ENCODE measurements at places on chromosomes 13 and 19.

- DNase-seq: no peak
These were observed 49.2 kb upstream of the TRPC4 start for GRCh38 chr13:37918751-37919150.

DNA sequence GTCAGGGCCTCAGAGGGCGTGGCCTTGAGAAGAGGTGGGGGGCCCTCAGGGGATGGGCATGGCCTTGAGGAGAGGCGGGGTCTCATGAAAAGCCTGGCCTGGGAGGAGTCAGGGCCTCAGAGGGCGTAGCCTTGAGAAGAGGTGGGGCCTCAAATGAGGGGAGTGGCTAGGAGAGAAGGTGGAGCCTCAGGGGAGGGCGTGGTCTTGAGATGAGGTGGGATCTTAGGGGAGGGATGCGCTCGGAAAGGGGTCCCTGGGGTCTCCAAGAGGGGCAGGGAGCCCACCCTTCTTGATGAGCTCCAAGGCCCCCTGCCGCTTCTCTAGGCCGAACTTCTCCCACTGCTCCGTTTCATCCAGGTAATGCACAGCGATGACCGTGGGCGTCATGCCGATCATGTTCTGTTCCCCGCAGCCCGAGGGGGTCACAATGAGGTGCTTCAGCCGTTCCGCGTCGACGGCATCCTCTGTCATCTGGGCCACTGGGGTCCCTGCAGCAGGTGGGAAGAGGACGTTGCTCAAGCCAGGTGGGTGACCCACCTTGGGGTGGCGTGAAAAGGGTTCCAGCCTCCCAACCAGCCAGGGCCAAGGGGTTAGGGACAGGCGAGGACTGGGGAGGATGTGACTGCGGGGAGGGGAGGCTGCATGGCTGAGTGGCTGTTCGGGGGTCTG lies 24.3 kb upstream of the TNFSF14 start:
- DNase-seq: no peak

- no peak for DNase-seq
These were observed 997.1 kb downstream of the EFNB2 start for GRCh38 chr13:105538346-105538745.

- peak; percentile 87 for DNase-seq
These were observed 604.4 kb upstream of the SPRY2 start for GRCh38 chr13:80945328-80945727.

GRCh38 chr13:28754698-28755545 lies 36.2 kb upstream of the SLC46A3 start:
- DNase-seq: no peak

DNA sequence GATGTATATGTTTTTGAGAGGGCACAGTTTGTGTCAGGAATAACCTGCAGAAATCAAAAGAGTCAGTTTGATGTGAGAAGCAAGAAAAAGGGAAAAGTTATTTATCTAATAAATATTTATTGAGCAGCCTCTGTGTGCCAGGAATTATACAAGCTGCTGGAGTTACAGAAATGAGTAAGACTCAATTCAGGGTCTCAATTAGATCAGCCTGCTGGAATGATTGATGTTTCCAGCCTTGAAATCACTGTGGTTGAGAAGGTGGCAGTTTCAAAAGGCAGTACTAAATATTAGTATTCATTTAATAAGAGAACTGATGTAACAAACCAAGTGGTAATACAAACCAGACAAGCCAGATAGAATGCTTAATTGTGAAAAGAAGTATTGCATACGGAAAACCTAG lies 782.4 kb upstream of the GPC6 start:
- no peak for DNase-seq

DNA sequence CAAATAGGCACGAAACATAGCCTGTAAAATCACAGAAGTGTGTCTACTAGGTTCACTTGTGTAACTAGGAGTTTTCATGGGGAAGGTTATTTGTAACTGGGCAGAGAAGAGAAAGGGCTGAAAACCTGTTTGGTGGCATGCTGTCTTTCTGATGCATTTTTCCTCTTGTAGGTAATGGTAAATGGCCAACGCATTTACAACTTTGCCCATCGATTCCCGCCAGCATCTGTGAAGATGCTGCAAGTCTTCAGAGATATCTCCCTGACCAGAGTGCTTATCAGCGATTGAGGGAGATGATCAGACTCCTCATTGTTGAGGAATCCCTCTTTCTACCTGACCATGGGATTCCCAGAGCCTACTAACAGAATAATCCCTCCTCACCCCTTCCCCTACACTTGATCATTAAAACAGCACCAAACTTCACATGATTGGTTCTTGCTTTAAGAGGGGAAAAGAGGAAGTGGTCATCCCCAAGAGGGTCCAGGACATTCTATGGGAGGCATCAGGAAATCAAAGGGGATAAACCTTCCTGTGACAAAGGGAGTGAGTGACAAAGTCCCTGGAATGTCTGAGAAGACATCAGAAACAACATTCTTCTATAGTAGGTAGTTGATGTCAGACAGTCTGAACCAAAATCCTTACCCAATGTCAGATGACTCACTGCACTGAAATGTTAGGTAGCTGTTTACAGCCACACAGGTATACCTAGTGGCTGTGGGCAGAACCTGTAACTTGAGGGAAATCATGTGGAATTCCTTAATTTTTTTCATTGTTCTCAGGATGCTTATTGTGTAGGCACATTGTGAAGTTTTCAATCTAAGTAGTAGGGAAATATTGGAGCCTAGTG lies 5.0 kb downstream of the LGALS14 start:
- no peak for DNase-seq

- peak; percentile 77 for DNase-seq
These were observed 64.9 kb downstream of the GADD45B start for GRCh38 chr19:2540646-2541454.

DNA sequence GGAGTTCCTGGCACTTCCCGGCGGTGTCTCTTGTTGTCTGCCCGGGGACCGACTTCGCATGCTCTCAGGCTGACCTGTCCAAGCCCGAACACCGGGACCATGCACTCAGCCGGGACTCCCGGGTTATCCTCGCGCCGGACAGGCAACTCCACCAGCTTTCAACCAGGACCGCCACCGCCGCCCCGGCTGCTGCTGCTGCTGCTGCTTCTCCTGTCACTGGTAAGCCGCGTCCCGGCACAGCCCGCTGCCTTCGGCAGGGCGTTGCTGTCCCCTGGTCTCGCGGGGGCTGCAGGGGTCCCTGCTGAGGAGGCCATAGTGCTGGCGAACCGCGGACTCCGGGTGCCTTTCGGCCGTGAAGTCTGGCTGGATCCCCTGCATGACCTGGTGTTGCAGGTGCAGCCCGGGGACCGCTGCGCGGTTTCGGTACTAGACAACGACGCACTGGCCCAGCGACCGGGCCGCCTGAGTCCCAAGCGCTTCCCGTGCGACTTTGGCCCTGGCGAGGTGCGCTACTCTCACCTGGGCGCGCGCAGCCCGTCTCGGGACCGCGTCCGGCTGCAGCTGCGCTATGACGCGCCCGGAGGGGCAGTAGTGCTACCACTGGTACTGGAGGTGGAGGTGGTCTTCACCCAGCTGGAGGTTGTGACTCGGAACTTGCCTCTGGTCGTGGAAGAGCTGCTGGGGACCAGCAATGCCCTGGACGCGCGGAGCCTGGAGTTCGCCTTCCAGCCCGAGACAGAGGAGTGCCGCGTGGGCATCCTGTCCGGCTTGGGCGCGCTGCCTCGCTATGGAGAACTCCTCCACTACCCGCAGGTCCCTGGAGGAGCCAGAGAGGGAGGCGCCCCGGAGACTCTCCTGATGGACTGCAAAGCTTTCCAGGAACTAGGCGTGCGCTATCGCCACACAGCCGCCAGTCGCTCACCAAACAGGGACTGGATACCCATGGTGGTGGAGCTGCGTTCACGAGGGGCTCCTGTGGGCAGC lies 661 bp downstream of the FREM2 start:
- DNase-seq: no peak

- no peak for DNase-seq
These were observed 5.5 kb downstream of the EPN1 start for GRCh38 chr19:55680339-55681130.

DNA sequence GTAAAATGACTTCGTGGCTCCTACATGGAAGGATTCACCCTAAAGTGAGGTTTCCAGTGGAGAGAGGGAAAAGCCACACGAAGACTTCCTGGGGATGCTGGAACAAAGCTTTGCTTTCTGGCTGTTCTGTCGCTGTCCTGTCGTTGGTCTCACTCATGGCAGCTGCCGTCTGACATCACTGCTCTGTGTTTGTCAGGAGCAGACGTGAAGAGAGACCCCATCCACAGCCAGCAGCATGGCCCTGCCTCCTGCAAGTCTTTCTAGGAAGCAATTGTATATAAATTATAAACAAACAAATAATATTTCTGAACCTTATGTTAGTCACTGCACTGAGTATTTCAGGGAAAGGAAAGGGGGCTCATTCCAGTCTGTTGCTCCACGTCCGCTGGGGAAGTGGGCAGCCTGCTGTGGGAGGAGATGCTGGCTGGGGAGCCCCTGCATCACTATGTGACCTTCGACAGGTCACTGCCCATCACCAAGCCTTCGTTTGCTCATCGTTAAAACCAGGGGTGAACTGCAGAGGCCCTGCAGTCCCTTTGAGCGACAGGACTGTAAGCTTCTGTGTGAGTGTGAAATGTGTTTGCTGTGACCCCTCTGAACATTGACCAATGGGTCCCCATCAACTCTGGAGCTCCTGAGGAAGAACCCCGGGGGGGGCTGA lies 151.0 kb downstream of the DCT start:
- DNase-seq: no peak

GRCh38 chr13:104832231-104832630 lies 1703.2 kb downstream of the EFNB2 start:
- no peak for DNase-seq
